ENCODE measurements at places on chromosomes 1 and 21. TPM values are rescaled to one million over a fixed set of nuclear protein-coding genes. Genes with fewer than 3 reads are reported as not detected.

DNA sequence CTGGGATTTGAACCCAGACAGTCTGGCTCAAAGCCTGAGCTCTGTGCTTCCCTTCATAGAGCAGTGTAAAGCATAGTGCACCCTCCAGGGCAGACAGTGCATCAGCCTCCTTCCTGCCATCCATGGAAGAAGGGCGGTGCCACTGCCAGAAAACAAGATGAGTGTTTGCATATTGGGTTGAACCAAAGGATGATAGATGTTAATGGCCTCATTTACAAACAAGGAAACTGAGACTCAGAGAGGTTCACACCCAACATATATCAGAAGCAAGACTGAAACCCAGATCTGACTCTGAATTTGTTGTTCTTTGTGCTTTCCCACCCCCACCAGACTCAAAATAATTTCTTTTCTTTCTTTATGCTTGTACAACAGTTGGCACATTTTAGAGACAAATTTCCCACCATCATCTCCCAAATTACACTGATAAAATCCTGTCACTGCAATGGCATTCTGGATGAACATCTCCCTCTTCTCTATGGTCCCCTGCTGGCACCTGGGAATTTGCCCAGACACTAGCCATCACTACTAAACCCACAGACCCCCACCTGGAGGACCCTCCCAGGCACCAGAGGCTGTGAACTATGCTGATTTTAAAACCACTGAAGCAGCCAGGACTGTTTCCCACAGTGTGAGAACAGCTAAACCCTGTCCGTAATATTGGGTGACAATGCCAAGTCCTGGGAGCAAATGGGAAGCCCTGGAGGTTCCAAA is 45.4 kb upstream of the MPZL1 start:
- peak; percentile 19 for DNase-seq

GRCh38 chr1:64848136-64848535 is 103.3 kb downstream of the RAVER2 start:
- DNase-seq: no peak

DNA sequence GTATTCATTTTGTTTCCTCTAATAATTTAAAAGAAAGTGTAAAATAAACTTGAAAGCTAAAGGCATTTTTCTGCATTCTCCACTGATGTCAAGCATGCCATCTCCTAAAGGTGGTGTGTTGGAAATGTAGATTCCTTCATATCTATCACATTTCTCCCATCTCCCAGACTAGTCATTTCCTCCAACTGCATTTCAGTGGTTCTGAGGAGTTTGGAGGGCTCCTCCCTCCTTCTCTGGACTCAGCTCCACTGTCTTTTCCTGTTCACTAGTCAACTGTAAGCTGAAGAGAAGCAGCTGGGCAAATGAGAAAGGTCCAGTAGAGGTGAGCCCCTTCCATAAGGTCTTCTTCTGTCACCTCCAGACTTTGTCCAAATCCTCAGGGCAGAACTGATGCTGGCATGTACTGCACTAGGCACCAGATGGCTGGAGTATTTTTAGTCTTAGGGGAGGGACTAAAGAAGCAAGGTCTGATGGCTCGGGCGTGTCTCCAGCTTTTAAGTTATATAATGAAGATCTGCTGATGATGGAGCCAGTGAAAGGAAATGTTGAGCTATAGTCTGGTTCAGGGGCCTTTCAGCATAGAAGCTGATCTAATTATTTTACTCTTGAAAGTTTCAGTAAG is 186.1 kb downstream of the NTNG1 start:
- DNase-seq: no peak

The PLCH2 gene
- total RNA-seq: 6.0 TPM

GRCh38 chr1:216898801-216899200 is 175.6 kb upstream of the ESRRG start:
- DNase-seq: no peak

The AMY1A gene
- total RNA-seq: not detected

The NME7 gene
- 15.3 TPM for total RNA-seq

DNA sequence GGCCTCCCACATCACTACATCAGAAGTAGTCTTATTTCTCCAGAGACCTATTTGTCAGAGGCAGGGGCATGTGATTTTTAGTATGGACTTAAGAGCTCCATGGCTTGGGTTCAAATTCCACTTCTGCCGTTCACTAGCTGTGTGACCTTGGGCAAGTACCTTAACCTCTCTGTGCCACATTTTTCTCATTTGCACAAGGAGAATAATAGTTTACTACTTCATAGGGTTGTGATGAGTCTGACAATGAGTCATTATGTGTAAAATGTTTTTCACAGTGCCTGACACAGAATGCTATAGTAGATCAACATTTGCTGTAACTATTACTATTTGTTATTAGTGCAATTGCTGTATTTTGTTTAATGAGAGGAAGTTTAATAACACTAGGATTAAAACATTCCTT is 200.6 kb downstream of the PRDM2 start:
- no peak for DNase-seq

The LPAR3 gene
- 0.58 TPM for total RNA-seq

DNA sequence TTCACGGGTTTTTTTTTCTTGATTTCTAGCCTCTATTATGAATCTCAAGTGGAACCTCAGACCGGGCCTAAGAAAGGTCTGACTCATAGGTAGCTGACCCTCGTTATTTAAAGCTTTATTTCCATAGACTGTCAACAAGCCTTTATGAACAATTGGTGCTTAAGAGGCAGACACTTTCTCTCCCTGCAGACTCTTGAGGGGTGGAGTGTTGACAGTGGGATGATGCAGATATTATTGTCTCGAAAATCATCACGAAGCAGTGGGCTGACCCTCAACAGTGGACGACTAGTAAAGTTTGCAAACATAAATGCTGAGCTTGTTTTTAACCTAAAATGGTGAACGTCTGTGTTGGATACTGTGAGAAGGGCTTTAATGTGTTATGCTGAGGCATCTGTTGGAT is 1.8 kb downstream of the SFT2D2 start:
- DNase-seq: no peak

DNA sequence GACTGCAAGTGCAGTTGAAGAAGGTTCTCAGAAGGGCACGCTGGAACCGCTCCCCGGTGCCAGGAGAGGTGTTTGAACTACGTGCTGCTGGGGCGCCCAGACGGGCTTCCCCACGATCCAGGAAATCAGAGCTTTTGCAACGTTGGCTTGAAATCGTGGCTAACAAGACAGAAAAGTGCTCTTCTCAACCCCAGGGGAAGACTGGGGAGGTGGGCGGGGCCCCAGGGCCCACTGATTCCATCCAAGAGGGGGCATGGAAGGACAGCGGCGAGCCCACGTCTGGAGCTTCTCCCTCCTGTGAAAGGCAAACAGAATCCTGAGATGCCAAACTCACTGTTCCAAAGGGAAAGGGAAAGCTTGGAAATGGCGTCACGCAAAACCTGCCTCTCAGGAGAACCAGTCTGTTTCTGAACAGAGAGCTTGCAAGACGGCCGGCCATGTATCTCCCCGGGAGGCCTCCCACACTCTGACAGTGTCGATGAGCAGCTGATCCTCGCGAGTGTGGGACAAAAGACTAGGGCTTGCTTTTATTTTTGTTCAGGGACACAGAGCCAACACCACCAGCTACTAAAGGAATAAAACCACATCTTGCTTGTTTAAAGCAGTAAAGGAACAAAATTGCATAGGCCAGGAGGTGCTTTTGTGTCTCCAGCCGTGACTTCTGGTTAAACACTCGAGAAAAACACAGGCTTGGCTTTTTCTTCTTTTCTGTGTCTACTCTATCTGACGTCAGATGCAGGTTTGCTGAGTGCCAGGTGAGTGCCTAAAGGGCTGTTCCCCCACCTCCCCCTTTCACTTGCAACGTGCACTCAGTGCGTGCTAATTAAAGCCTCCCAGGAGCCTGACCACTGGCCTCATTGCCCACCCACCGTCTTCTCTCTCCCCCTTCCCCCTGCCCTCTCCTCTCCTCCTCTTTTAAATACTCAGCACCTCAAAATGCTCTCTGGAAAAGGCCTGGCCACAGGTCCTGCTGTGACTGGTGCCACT is 41.5 kb downstream of the LRRC3 start:
- no peak for DNase-seq

The ANGPTL1 gene
- total RNA-seq: not detected

DNA sequence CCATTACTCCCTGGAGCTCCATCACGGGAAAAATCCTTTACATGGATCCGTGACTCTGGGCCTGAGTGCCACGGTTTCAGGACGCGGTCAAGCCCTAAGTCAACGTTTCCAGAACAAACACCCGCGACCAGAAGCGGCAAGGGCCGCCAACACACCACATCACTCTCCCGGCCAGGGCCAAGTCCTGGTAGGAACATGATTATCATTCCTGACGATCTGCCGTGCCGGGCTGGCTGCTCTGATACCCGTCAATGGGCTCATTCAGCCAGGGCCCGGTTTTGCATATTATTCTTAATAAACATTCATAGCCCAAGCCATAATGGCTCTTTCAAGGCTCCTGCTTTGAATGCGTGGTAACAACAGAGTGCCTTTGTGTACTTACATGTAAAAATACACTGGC is 44.6 kb upstream of the SIM2 start:
- no peak for DNase-seq

DNA sequence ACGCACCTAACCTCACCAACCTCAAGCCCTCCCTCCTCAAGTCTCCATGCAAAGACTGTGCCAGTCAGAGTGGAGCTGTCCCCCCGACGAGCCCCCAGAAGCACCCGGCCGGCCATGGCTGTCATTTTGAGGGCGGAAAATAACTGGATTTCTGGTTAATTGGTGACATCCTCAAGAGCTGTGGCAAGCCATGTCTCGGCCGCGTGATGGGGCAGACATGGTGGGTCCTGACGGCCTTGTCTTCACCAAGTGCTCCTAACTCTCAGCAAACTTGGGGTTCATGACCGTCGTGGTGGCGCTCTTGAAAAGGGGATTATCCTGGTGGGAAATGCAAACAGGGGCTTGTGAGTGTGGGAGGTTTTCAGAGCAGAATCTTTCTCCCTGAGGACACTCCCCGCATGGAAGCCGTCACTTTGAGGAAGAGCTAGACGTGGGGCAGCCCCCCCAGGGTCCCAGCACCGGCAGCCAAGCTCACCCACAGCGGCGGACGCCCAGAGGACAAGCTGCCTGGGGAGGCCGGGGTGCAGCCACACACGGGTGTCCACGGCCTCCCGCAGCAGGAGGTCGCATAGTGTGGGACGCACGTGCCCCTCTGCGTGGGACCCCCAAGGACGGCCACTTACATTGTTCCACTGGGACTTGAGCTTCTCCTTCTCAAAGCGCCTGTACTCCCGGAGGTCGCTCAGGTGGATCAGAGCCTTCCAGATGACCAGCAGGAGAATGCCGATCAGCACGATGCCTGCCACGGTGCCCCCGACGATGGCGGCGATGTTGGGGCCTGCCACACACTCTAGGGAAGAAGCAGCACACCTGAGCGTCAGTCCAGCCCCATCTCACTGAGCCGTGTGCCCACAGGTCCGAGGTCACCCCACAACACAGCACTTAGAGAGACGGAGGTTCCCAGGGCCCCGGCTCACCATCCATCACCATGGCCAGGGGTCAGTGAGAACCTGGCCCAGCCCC is 12.9 kb upstream of the PTTG1IP start:
- no peak for DNase-seq

The HUNK gene
- 0.20 TPM for total RNA-seq

The C1orf185 gene
- not detected for total RNA-seq

DNA sequence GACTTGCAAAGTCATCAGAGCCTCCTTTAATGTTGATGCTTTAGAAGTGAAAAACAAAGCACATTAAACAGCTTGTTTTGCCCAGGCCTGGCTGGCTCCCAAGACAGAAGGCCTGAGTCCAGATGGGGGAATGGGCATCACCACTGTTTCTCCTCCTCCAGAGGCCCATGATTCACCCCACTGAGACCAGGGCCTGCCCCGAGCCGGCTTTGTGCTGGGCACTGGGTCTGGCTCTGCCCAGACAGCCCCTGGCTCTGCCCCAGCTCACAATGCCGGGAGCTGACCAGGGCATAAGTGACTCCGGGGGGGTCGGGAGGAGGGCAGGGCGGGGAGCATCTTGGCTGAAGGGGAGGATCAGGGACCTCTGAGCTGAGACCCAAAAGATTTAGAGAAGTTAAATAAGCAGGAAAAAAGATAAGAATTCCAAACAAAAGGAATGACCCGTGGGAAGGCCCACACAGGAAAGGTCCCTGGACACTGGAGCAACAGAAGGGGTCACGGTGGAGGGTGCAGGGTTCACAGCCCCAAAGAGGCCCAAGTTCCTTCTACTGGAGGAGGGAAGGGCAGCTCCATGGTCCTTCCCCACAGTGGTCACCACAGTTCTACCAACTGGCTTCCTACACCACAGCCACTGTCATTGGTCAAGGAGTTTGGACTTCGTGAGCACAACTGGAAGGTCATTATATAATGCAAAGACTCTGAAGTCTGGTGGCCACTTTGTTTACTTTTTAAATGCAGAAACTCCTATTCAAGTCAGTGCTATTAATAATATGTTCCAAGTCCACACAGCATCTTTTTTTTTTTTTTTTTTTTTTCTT is 5.5 kb downstream of the C2CD2 start:
- DNase-seq: no peak

DNA sequence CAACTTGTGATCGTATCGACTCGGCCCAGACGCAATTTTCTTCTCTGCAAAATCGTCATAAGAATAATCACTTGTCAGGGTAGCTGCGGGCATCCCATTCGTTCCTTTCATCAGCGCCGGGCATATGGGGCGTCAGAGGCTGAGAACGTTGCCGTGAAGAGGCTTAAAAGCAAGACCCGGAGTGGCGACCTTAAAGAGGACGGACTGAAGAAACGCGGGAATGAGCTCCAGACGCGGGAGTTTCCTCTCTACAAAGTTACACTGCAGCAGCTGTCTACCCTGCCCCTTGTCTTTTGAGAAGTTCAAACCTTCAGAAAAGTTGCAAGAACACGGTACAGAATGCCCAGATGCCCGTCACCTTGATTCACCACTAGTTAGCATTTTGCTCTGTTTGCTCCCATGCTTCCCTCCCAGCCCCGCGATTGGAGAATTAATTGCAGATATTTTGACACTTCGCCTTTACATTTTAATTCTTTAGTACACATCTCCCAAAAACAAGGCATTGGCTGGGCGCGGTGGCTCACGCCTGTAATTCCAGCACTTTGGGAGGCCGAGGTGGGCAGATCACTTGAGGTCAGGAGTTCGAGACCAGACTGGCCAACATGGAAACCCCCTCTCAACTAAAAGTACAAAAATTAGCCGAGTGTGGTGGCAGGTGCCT is 967 bp downstream of the CENPS start:
- DNase-seq: peak; percentile 38

GRCh38 chr1:211370669-211371068 is 44.0 kb downstream of the TRAF5 start:
- no peak for DNase-seq

GRCh38 chr1:244234009-244234643 is 183.0 kb downstream of the ZBTB18 start:
- DNase-seq: peak; percentile 15

GRCh38 chr1:24091971-24092482 is 19.9 kb downstream of the MYOM3 start:
- DNase-seq: peak; percentile 69

The BTBD19 gene
- total RNA-seq: 5.6 TPM

GRCh38 chr1:91505086-91505485 is 4.4 kb downstream of the CDC7 start:
- no peak for DNase-seq

The DNAJC28 gene
- total RNA-seq: 0.22 TPM

The THRAP3 gene
- 119 TPM for total RNA-seq

The CIART gene
- 5.1 TPM for total RNA-seq

The MR1 gene
- total RNA-seq: 15.7 TPM

The MIXL1 gene
- not detected for total RNA-seq

GRCh38 chr21:42424914-42425541 is 21.3 kb downstream of the UBASH3A start:
- DNase-seq: peak; percentile 87

Measured in activated CD8-positive, alpha-beta T cell treated with anti-CD3 and anti-CD28 coated beads for 36 hours (primary cell).